ENCODE measurements at places on chromosomes 13 and 19.

DNA sequence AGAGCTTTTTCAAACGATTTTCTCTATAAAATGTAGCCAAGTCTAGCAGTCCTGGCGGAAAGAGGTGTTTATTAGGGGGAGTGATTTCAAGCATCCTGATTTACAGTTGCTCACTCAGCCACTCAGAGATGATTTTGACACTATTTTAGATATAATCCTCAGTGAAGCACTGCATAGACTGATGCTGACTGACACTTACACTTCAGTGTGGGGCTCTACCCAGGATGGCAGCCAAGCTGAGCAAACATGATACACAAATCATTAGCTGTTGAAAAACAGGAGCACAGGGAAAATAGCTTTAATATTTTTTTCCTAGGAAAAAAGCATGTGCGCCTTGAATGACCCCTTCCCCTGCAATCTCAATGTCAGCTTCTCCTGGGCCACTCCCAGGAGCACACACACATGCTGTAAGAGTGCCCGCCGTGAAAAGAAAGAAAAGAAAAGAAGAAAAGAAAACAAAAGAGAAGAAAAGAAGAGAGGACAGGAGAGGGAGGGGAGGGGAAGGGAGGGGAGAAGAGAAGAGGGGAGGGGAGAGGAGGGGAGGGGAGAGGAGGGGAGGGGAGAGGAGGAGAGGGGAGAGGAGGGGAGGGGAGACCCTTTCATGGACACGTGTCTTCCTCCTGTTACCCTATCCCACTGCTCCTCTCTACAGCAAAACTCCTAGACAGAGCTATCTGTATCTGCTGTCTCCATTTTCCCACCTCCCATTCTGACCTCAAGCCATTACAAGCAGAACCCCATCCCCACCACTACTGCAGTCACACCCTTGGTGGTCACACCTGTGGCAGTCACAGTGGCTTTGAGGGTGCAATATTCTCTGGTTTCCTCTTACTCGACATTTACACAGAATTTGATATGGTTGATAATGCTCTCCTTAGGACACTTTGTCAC, 36.4 kb downstream of the RCBTB2 start:
- DNase-seq: no peak

GRCh38 chr13:74646091-74646490, 511.9 kb upstream of the KLF12 start:
- DNase-seq: no peak

DNA sequence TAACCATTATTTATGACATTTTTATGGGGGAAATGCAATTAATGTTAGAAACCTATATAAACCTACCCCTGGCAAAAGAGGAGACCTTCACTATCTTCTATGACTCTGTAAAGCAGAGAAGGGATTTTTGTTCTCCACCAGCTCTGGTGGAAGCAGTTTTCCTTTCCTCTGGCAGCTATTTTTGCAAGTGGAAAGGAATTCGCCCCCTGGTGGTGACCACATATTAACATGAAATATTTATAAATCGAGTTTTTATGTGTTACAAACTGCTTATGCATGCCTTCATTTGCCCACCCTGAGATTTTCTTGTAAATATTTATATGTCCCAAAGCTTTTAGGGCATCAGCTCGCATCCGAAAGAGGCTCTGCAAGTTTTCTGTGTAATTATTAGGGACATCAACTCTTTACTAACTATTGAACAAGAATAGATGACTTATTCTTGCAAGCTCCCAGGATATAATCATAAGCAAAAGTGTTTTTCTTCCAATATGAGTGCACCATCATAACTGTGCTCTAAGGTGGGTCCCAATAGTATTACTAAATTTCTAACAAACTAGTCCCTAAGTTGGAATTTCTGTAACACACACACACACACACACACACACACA, 62.4 kb downstream of the SERTM1 start:
- DNase-seq: peak; percentile 18

DNA sequence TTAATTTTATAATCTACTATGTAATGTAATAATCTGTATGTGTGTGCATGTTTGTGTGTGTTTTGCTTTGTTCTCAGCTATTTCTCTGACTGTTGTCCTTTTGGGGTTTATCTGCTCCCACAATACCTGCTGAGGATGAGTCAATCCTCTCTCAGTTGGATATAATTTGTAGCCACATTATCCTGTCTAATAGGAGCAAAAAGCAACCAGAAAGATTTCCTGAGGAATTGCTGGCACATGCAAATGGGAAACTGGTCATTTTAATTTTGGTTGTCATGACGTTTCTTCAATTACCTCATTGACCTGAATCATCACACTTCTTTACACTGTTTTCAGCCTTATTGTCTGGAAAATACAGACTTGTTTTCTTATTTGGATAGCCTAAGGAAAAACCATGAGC, 488.4 kb downstream of the KLF5 start:
- DNase-seq: no peak

GRCh38 chr13:73913751-73914518, 220.3 kb downstream of the KLF12 start:
- DNase-seq: no peak

DNA sequence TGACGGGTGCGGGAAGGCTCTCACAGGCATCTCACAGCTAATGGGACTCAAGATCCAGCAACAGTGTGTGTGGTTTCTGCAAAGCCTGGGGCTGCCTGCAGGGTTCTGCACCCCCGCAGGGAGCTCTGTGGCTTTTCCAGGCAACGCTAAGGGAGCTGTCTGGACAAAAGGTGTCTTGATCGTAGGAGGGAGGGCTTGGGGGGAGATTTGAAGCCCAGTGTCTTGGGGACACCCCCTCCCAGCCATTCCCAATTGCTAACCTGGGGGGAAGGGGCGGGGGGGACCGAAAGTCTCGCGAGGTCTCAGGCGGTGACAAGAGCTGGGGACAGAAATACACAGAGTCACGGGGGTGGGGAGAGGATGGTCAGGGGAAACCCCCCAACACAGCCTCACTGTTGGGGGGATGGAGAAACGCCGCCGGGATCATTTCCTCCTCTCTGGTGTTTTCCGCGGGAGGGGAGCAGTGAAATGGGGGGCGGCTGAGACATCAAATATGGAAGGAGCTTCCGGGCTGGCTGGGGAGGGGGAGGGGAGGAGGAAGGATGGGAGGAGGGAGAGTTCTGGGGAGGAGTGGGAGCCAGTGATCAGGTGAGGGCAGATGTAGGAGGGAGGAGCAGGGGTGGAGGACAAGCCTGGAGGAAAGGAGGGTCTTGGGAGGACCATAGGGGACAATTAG, 13.3 kb downstream of the KCNC3 start:
- no peak for DNase-seq

GRCh38 chr13:27053210-27053884, 118.3 kb downstream of the USP12 start:
- DNase-seq: no peak

DNA sequence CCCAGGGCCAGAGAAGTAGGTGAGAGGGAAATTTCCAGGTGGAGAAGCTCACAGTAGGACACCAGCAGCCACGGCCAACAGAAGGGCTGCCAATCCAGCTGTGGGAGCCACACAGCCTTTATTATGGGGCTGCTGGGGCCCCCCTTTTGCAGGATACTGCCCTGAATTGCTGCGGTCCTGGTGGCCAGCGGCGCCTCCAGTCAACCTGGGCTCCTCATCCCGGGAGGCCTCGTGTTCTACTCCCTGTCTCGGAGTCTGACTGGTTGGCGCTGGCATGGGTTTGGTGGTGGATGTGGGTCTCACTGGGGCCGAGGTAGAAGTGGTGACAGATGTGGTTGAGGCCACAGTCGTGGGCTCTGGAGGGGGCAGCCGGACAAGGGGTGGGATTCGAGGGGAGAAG, 4.1 kb downstream of the LYPD3 start:
- no peak for DNase-seq

DNA sequence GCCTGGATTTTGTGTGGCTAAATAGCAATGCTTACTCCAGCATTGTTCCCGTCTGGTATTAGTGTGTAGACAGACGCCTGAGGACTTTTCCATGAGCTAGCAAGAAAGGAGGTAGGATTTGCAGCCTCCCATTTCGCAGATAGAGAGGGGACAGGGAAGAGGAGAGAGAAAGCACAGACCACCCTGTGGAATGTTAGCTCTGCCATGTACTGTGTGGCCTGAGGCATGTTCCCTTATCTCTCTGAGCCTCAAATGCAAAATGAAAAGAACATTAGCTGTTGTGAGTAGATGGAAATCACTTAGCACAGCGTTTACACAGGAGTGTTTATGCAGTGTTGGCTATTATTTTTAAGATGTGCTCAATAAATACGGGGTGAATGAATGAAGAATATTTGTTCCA, 45.5 kb downstream of the OLFM4 start:
- no peak for DNase-seq

GRCh38 chr19:57473646-57474045, 3.7 kb downstream of the ZNF772 start:
- DNase-seq: no peak

All from GM04504 (cell line).